SW480 (cell line): ENCODE measurements at places on chromosomes 4 and X.

GRCh38 chr4:20019310-20020015 lies 232.2 kb upstream of the SLIT2 start:
- DNase-seq = no peak

GRCh38 chr4:128527946-128528576 lies 240.4 kb upstream of the PGRMC2 start:
- no peak for DNase-seq

DNA sequence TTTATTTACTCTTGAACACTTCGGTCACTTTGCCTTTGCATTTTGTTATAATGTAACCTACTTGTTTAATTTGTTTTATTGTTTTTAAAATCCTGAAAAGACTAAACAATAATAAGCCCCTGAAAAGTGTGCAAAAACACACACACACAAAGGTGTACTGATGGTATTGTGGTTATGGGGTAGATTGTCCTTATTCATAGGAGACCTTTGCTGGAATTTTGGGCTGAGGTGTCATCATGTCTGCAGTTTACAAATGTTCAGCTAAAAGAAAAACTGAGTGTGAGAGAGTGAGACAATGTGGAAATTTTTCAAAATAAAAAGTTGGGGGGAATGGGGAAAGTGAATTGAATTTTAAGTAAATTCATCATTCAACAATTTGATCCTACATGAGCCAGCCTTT lies 174.9 kb downstream of the QDPR start:
- no peak for DNase-seq

DNA sequence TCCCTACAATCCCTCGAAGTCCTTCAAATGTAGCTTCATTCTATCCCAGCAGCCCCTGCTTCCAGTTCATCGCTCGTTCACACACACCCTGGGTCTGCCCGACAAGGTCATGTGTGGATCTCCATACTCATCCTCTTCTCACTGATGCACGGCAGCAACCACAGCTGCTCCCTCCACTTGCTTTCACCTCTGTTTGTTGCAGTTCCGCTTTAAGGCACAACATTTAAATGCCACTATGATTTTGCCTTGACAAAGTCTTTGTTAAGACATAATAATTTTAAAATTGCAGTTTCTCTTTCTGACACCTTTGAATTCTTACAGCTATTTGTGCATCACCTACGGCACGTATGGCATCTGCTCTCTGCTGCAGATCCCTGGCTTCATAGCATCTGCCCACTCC lies 1.8 kb downstream of the ODAPH start:
- no peak for DNase-seq

DNA sequence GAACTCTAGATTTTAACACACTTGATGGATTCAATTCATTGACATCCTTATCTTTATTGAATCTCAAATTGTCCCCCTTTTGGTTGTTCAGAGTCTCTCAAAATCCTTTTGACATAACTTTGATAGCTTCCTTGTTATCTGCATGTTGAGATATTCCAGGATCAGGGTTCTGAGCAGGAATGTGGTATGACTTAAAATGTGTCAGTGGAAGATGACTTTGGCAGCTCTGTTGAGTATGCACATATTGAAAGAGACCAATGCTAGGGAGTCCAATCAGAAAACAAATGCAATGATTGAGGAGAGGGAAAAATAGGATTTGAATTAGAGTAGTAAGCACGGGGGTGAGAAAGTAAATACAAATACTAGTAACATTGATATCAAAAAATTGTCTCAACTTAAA lies 93.8 kb downstream of the MANBA start:
- no peak for DNase-seq

- DNase-seq = no peak
These were observed 3.4 kb upstream of the HMX1 start for GRCh38 chr4:8874896-8875680.

- peak; percentile 18 for DNase-seq
These were observed 45.8 kb upstream of the IL21 start for GRCh38 chr4:122666527-122667245.

DNA sequence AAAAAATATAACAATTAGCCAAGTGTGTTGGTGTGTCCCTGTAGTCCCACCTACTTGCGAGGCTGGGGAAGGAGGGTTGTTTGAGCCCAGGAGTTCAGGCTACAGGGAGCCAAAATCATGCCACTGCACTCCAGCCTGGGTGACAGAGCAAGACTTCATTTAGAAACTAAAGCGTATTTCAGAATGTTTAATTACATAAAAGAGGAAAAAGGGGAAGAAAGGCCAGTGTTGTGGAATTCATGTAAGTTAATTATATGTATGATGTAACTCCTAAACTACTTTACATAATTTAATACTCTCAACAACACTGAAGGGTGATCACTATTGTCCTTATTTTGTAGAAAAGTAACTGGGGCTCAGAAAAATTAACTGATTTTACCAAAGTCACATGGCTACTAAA lies 67.2 kb upstream of the HOPX start:
- no peak for DNase-seq

DNA sequence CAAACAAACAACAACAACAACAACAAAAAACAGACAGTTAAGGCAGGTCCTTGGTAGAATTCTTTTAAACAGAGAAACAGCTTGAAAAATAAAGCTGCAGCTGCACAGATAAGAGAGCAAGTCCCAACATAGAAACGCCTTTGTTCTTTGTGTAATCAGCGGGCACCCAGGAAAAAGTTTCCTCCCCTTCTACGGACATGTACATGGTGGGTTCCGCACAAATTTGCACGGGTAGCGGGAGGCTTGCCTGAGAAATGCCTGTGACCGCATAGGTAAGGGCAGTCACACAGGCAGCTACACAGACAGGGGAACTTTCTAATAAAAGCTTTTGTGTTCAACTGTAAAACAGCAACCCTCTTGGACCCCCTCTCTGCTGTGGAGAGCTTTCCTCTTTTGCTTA lies 25.7 kb upstream of the CT47A1 start:
- DNase-seq = no peak
